ENCODE measurements at places on chromosomes 13 and 19.

DNA sequence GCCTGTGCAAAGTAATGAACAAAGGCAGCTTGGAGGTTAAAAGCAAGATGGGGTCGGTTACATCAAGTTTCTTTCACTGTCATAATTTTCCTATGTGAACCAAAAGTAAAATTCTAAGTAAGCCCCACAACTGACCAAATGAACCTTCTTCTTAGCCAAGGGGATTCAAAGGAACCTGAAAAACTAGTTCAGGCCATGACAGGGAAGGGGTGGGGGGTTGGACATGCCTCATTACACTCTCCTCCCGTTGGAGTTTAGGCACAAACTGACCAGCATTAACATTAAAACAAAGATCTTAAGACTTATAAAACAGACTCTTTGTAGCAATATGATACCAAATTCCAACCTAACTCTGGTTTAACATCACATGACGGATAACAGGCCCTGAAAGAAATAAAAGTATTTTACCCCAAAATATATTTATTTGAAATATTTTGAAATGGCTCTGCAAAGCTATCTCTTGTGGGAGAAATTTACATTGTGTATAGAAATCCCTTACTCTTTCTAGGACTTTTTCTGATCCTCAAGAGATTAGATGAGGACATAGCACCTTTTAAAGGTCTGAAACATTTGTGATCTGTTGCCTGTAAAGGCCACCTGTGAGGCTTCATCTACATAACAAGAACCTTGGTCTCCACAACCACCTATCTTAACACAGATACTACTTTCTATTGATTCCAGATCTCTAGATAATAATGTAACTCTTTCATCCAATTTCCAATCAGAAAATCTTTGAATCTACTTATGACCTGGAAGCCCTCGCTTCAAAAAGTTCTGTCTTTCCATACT lies 1829.0 kb upstream of the MIR17HG start:
- DNase-seq = no peak

- no peak for DNase-seq
These were observed 83.3 kb downstream of the KLF5 start for GRCh38 chr13:73142071-73142470.

DNA sequence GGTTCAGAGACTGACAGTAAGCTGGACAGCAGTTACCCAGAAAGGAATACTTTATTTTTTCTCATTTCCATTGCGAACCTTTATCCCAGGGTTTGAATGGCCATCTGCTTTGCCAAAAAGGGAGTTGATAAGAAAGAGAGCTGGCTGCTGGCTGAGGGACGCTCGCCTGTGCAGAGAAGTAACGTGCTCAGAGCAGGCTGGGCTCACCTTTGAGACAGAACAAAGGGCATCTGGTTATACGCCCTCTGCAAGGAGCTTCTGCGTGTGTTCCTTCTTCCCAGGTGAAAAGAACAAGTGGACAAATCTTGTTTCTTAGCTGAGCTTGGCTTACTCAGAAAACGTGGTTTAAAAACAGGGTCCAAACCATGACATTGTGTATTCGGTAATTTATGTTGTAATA lies 47.4 kb downstream of the EFNB2 start:
- DNase-seq = no peak

- no peak for DNase-seq
These were observed 26.5 kb downstream of the ATP4B start for GRCh38 chr13:113631341-113632095.

GRCh38 chr13:69866555-69866954 lies 241.1 kb upstream of the ATXN8OS start:
- no peak for DNase-seq

DNA sequence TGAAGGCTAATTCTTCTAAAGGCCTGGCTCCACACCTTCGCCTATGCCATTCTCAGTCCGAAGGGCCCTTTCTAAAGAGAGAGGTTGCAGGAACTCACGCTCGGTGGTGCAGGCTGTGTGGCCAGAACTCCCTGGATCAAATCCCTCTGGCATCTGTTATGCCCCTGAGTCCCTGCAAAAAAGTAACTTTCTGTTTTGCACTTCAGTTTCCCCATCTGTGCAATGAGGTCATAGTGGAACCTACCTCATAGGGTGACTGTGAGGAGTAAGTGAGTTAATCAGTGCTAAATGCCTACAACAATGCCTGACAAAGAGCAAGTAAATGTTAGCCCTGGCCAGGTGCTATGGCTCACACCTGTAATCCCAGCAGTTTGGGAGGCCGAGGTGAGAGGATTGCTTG lies 7.3 kb downstream of the IGSF23 start:
- DNase-seq = no peak

DNA sequence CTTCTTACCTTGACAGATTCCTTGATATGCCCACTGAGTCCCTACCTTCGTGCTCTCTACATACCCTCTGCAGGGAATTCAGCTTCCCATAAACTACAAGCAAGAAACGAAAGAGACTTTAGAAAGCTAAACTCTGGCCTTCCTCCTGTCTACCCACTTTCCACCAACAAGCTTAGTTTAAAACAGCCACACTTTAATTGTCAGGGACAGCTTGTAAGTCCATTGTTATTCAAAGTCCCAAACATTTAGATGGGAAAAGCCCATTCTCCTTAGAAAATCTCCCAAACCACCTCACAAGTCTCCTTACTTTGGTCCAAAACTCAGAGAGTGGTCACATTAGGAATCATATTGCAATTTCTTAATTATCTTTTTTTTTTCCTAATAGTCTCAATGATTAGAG lies 2695.8 kb downstream of the PCDH9 start:
- DNase-seq = no peak

- DNase-seq = no peak
These were observed 534 bp downstream of the CAB39L start for GRCh38 chr13:49443357-49443703.

DNA sequence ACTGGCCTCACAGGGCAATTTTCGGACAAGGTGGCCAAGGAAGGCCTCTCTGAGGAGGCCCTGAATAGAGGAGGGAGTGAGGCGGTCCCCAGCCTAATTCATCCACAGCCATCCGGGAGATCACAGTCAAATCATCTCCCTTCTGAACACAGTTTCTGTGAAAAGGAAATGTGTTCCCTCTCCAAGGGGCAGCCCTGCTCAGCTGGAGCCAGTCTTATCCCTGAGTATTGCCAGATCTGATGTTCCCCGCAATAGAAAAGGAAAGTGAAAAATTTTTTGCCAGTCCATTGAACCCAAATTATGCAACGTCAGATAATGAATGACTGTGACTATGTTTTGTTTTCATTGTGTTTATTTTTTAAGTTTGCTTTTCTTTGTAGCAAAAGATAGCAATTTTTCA lies 125.9 kb downstream of the SIPA1L3 start:
- DNase-seq = no peak

DNA sequence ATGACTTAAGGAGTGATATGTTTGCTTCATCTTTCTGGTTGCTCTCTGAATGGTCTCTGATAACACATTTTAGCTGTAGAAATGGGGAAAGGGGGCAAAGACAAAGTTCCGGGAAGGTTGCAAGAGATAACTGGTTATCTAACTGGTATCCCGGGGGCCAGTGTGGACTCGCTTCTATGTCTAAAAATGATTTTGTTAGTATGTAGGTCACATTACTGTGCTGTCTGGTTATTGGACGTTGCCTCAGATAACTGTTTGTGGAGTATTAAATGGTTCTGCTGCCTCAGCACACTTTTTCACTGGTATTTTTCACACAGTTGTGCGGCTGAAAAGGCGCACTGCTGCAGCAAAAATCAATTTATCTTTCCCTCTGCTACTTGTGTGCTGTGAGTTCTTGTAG lies 63.0 kb upstream of the ZNF536 start:
- no peak for DNase-seq

DNA sequence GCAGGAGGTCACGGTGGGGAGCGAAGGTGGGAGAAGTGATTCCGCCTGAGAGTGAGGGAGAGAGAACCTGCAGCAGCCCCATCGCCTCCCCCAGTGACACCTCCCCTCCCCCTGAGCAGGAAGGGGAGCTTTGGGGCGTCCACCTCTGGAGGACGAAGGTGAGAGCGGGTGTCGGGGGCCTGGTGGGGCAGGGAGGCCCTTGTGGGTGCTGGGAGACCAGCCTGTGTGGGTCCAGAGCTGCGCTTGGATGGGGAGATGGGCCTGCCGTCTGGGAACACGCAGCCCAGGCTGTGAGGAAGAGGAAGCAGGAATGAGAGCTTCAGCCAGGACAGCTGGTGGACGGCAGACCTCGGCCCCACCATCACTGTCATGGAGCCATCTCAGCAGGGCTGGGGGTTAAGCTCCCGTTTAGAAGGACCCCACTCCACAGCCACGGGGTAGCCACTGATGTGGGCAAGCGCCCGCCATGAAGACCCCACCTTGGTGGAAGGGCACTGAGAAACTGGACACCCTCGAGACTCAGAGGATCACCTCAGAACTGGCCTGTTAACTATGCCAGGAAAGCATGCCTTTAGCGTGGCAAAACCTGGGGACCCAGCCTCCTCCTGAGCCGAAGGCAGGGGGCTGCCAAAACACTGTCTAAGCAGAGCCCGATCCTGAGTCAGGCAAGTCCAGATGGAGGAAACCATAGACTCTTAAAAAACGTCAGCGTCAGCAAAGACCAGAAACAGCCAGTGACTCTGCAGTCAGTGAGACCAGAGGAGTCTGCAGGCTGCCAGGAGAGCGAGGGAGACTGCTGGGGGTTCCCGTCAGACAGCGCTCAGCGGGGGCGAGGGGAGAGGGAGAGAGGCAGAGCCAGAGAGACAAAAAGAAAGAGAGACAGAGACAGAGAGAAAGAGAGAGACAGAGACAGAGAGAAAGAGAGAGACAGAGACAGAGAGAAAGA lies 6.4 kb upstream of the PROZ start:
- DNase-seq = peak; percentile 18

GRCh38 chr13:114324334-114324733 lies 10.0 kb downstream of the CHAMP1 start:
- no peak for DNase-seq

DNA sequence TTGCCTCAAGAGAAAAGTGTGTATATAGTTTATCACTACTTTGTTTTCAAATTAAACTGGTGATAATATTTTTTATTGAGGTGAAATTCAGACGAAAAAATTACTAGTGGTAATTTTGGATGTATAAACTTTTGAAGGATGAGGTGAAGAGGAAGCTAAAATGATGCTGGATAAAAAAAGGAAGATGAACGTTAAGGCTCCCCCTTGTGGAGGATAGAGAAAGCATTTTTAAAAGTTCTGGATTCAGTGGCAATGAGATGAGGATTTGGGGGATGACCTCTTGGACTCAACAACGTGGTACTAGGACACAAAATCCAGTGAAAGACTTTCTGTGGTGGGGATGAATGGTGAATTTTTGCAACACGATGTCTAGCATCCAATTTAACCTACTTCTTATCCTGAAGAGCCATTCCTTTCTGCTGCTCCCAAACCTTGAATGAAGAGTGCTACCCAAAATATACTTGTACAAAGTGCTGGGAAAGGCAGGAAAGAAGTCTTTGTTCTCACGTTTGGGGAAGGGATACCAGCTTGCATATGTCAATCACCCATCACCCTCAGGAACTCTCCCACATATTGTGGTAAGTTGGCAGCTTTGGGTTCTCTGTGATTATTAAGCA lies 7.3 kb upstream of the SIGLEC5 start:
- no peak for DNase-seq

DNA sequence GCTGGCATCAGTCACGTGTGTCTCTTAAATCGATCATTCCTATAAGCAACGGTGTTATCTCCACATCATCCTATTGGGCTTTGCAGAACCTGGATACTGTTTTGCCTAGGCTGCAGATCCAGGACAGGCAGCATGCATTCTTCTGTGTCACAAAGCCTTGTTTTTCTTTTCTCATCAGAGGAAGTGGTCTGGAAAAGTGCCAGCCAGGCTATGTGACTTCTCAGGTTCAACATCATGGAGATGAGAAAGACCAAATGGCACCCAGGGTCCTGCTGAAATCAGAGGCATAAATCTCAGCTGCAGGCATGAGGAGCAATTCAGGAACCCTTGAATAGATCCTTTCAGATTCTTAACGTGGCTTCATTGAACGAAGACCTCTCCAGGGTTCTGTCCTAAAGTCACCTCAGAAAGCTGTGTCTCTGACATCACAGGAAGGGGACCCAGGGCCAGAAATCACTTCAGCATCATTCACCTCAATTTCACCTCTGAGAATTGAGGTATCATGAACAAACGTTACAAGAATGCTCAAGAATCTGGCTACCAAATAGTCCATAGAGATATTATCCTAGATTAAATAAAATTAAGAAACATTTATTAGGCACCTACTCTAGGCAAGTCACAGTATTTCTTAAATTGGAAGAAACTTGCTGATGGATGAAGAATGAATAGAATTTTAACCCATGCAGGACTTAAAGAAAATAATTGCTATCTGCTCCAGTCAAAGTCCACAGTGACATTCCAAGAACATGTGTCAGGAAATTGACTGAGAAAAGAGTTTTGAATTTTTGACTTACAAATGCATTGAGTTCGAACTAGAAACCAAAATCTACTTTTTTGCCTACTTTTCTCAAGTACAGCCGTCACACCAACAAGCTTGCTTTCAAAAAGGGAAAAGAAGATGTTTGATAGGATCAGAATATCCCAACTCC lies 124.1 kb downstream of the COG6 start:
- DNase-seq = no peak

DNA sequence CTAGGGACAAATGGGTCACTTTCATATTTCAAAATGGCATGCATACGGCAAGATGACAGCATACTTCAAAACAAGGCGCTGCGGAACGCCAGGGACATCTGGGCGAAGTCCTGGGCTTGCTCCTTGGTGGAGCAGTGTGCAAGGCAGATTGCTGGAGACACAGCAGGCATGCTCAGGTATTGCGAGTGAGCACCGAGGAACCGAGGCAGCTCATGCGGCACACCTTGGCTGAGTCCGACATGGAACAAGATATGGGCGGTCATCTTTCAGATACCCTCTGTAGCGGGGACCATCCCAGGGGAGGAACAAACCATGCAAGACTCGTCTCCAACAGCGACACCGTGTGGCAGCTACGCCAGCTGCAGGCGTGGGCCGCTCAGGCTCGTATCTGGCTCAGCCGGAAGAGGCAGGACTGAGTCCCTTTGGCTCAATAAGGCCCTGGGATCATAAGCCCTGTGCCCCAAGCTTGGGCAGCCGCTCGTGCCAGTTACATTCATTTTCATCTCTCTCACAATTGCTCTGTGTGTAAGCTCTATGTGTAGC lies 112.4 kb downstream of the NUFIP1 start:
- DNase-seq = no peak

DNA sequence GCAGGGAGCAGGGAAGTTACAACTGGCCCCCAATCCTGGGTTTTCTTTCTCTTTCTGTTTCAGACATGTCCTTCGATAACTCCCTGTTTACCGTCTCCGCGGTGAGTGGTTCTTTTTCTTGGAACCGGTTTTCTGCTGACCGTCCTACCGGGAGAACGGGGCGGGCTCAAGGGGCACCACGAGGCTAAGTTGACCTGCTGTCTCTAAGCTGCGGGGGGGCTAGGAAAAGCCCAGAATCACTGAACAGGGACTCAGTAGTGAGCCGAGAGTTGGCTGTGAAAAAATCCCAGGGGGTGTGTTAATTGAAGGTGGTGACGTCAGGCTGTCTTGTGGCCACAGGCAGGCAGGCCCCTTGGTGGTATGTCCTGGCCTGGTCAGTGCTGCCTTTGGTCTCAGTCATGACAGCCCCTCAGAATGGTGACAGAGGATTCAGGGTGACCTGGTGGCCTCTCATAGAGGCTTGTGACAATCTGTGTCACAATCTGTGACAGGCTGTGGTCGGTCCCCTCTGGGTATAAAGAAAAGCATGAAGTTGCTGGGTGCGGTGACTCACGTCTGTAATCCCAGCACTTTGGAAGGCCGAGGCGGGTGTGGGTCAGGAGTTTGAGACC lies 8.1 kb upstream of the CARM1 start:
- no peak for DNase-seq

- DNase-seq = peak; percentile 10
These were observed 248.1 kb downstream of the ITGBL1 start for GRCh38 chr13:101700598-101700997.

GRCh38 chr13:109773276-109773675 lies 13.1 kb downstream of the IRS2 start:
- no peak for DNase-seq
